ENCODE measurements at places on chromosomes 12 and 14.
A peak's percentile ranks its signal among the peaks of the same experiment; 100 is the strongest.

DNA sequence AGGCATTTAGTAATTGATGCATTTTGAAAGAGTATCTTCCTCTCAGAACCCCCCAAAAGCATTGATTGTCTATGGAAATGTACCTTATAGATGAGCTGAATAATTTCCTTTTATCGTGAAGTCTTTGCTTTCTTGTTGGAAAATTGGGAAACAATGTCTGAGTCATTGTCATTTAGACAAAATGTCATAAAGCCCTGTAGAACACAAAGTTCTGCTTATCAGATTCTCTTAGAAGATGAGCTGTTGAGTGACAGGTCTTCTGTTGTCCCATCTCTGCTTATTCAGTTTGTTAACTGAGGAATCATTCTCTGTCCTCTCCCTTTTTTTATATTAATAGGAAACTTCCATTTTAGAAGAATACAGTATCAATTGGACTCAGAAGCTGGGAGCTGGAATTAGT lies 22.9 kb downstream of the MAPKAPK5 start:
- DNase-seq, result no peak

DNA sequence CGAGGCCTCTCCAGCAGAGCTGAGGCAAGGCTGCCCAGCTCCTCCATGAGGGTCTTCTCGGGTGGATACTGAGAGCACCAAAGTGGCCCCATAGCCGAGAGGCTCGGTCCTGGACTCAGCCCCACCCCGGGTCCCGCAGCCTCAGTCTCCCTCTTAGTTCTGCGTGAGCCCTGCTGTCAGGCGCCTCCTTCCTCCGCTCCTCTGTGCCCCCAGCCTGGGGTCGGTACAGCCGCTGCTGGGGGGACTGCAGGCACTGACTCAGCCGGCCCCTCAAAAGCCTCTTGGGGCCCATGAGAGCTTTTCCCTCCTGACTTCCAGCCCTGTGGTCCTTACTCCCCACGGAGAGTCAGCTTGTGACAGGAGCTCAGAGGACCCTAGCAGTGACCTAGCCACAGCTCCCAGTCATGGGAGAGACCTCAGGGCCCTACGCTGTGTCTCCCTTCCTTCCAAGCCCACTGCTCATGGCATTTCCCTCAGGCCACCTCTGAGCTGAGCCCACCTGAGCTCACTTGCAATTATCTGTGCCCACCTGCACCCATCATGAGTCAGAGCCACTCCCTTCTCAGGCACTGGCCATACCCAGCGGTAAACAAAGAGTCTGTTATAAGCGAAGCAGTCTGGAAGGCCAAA lies 295.0 kb upstream of the RTL1 start:
- DNase-seq, result no peak

- peak; percentile 18 for DNase-seq
Measured at GRCh38 chr12:100733817-100734593, 60.6 kb upstream of the ANO4 start.

DNA sequence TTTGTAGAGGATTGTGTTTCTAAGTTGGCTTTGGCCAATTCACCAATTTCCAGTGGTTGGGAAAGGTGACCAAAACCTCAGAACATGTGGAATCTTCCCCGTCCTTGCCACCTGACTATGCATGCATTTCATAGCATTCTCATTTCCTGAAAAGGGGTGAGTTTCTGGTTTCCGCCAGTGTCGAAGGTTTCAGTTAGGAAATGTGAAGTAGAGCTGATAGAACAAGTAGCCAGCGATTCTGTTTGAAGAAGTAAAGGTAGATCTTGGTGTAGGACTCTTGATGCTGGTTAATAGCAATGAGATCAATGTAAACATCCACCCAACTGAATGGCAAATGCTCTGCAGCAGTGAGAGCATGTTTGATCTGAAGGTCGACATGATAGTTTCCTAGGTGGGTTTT lies 15.9 kb downstream of the SMOC1 start:
- no peak for DNase-seq

- no peak for DNase-seq
Measured at GRCh38 chr12:11877869-11878780, 192.6 kb upstream of the BCL2L14 start.

DNA sequence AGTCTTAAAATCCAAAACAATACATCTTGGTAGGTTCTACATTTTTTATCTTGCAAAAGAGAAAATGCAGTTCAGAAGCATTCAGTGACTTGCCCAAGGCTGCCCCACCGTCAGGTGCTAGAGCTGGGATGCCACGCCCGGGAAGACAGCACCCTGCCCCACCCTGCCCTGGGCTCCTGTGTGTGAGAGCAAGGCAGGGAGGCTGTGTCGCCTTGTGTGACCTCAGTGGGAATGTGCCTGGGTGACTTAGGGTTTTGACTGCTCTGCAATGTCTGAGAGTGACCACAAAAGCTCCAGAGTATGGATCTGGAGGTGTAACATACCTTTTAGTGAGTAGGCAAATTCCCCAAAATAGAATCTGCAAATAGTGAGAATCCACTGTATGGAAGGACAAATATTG lies 60.0 kb downstream of the AACS start:
- DNase-seq, result no peak

DNA sequence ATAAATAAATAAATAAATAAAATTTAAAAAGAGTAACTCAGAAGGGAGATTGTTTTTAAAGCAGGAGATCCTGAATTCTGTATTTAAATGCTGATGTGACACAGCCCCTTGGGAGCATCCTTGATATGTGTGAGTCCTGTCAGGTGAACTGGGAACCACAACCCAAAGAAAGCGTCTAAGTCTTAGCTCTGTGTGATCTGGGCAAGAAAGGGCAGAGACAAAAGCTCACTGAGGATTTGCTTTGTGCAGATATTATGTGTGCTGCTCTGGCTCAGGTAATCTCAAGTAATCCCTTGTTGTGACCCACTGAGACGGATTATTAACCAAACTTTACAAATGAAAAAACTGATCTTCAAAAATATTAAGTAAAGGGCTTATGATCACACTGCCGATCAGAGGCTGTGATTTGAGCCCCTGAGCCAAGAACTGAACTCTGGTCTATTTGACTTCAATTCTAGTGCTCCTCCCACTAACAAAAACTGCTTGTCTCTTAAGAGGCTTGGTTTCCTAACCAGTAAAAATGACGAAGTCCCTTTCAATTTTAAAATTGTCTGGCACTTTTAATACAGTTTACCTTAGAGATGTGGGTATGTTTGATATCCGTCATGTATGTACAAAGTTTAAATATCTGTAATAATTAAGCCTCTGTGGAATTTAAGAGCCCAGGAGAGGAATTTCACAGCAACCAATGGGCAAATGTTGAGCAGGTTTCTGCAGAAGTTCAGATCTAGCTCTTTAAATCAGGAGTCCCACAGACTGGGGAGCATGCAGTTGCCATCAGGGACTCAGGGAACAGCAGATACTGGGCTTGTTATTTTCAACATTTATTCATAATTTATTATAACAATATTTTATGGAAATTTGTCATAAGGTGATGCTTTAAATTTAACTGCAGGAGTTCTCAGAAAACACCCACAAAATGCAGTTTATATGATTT lies 46.1 kb downstream of the CPM start:
- no peak for DNase-seq

- peak; percentile 28 for DNase-seq
Measured at GRCh38 chr12:46300910-46301309, 32.1 kb upstream of the SLC38A1 start.

DNA sequence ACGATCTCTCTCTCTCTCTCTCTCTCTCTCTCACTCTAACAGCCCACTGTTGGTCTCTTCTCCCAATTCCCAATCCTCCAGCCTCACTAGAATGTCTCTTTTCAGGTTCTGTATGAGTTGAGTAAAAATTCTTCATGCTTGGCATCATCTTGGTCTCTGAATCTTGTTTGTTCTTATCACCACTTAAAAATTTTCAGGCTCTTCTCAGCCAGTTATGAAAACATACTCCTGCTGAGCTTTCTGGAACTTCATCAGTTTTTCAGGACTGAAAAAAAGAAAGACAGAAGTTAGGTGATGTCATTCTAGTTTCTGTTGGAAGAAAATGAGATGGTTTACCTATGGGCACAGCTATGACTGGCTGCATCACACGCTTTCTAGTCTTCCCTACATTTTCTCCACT lies 11.5 kb upstream of the IL22 start:
- no peak for DNase-seq

- DNase-seq, result no peak
Measured at GRCh38 chr14:75310295-75311111, 31.9 kb downstream of the FOS start.

- no peak for DNase-seq
Measured at GRCh38 chr12:106303202-106303820, 778 bp downstream of the TCP11L2 start.

- DNase-seq, result no peak
Measured at GRCh38 chr14:50087341-50088116, 28.8 kb downstream of the VCPKMT start.

DNA sequence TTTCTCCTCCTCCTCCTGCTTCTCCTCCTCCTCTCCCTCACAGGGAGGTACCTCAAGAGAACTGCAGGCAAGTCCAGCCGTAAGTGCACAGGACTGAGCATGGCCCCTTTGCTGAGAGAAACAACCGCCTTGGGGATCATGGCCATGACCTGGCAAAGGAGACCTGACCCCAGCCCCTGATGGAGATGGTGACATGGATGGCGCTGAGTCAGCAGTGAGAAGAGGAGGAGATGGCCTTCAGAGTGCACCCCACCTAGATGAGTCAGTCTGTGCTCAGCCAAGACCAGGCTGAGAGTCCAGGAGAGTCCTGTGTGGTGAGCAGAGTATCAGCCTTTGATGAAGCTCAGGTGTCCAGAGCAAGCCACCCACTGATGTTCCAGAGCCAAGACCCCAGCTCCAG lies 36.4 kb downstream of the MEG3 start:
- no peak for DNase-seq

- no peak for DNase-seq
Measured at GRCh38 chr12:122363782-122364181, 58.7 kb downstream of the CLIP1 start.

DNA sequence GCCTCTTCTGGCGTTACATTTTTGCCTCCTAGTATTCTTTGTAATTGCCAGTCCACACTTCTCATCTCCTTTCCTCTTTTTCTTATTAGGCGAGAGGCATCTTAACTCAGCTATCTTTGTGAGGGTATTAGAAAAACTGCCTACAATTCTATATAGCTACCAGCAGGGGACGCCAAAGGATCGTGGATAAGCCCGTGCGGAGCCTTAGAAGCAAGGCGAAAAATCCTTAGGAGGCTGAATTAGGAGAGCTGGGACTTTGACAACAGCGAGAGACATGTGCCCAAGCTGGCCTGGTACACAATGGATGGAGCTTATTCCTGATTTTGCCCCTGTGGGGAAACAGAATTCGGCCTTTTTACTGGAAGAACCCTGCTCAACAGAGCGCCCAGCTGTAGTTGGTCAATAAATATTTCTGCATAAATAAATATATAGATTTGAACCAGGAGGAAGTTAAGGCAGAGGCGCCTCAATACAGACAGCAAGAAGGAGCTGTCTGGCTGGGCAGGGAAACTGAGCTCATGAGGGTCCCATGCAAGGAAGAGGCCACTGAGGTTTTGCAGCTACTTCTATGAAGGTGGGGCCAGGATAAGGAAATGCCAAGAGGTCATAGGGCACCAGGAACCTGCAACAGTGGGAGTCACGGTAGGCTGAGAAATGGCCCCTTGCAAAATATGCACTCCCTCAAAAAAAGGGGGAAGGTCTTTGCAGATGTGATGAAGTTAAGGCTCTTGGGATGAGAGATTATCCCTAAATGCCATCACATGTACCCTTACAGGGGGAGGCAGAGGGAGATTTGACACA lies 14.6 kb upstream of the RBM19 start:
- peak; percentile 32 for DNase-seq

DNA sequence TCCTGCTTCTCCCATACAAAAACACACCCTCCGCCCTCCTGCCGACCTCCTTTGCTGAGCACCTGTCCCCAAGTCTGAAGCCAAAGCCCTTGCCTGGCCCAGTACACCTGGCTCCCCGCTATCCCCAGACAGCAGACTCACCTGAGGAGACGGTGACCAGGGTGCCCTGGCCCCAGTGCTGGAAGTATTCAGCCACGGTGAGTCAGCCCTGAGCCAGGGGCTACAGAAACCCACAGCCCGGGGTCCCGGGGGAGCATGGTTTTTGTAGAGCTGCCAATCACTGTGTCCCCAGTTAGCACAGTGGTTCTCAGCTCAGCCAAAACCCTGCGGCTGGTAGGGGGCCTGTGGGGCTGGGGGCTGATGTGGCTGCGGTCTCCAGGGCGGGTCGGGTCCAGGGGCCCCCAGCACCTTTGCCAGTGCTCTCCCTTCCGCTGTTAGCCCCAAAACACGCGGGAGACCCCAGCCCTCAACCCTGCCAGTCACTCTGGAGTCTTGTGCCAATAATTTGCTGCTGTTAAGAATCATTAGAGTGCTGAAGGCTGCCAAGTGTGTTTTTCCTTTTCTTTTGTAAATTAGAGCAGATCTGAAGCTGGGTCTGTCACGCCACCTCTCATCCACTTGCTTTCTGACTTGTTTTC lies 339.0 kb downstream of the TMEM121 start:
- DNase-seq, result no peak

- DNase-seq, result no peak
Measured at GRCh38 chr12:95205016-95205624, 12.1 kb downstream of the FGD6 start.

GRCh38 chr12:132143336-132144071 lies 615 bp downstream of the DDX51 start:
- no peak for DNase-seq

GRCh38 chr12:92259696-92260251 lies 114.1 kb upstream of the BTG1 start:
- no peak for DNase-seq

GRCh38 chr14:81710232-81710845 lies 176.7 kb upstream of the SEL1L start:
- DNase-seq, result peak; percentile 52

GRCh38 chr12:100348657-100349454 lies 8.0 kb upstream of the SLC17A8 start:
- DNase-seq, result peak; percentile 5

GRCh38 chr14:102729825-102730224 lies 47.4 kb upstream of the TRAF3 start:
- no peak for DNase-seq

GRCh38 chr12:106138357-106138632 lies 459 bp downstream of the NUAK1 start:
- DNase-seq, result no peak

DNA sequence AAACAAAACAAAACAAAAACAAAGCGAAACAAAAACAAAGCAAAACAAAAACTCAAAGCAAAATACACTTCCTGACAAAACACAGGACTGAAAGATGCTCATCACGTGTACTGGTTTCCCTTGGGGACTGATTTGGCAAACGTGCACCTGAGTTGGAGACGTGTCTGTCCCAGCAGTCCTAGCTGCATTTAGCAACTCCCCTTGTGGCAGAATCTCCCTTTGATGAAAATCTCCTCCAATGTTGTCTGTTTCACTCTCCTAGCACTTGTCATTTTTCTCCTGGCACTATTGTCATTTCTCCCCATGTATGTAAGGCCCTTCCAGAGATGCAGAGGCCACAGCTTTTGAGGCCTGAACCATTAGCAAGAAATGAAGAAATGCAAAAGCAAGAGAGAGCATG lies 6.8 kb upstream of the SLC24A4 start:
- no peak for DNase-seq
